ENCODE measurements at places on chromosomes 2 and 18.

DNA sequence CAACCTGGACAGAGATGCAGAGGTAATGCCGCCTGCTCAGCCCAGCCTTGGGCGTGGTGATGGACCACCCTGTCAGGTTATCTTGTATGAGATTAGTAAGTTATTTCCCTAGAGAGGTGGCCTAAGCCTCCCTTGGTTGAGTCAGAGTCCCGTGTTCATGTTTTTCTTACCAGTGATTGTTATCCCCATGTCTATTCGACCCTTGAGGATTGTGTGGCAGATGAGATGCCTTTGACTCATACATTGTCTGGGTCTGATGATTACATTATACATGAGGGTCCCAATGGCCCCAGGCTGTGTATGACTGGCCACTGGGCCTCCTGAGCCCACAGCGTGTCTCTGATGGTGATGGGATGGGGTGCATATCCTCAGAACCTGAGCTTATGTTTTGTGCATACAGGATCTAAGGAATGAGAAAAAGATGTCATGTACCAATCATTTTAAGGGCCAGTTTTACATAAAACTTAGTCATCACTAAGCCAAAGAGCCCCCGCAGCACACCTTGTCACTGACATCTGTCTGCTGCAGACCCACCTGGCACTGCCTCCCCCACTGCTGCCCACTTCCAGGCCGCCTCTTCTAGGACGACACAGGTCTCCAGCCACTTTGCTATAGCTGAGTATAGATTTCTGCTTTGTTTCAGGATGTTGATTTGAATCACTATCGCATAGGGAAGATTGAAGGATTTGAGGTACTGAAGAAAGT, 7.7 kb downstream of the PPP1R7 start:
- DNase-seq = no peak

DNA sequence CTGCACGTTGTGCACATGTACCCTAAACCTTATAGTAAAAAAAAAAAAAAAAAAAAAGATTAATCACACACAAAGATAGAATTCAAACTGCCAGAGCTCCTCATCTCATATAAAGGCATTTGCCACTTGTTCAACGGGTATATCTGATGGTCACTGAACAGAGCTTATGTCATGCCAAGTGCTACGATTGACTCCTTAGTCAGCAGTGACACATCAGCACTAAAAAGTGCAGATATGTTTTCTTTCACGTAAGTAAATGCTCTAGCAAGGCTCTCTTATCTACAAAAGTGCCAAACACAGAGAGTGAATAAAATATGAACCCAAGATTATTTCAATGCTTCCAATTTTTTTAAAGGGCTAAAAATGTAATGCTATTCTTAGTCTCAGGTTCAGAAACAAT, 1.1 kb downstream of the LMAN1 start:
- no peak for DNase-seq

DNA sequence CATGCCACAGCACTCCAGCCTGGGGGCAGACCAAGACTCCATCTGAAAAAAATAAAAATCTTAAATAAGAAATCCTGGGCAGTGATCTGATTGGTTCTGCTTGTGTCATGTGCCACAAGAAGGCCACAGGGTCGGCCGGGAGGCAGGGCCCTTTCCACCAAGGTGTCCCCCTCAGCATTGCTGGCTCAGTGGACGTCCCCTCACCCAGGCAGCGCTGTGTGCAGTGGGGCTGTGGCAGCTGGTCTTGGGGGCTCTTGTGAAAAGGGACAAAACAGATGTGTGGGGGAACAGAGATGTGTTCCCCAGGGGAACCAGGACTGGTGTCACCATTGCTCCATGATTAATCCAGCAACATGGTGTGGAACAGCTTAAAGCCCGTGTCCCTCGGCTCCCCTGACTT, 60.5 kb downstream of the HS6ST1 start:
- no peak for DNase-seq

GRCh38 chr2:74847070-74847858, 13.3 kb downstream of the HK2 start:
- DNase-seq = no peak

- no peak for DNase-seq
These were observed 140.4 kb downstream of the THSD7B start for GRCh38 chr2:136905779-136906178.

DNA sequence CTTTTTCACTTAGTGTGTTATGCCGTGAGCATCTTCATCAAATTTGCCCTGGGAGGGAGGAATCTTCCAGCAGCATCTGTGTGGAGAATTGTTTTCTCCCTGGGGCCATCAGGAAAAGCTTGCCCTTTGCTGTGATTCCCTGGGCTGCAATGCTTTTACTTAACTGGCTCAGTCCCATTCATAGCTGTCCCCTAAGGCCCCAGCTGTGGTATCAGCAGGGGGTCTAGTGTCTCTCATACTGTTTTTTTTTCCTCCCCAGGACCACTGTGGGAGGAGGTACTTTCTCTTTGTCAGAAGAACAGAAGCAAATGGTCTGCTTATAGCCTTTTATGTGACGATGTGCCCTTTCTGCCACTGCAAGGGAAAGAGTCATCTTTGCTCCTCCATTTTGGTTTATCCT, 176.8 kb upstream of the CELF4 start:
- no peak for DNase-seq

DNA sequence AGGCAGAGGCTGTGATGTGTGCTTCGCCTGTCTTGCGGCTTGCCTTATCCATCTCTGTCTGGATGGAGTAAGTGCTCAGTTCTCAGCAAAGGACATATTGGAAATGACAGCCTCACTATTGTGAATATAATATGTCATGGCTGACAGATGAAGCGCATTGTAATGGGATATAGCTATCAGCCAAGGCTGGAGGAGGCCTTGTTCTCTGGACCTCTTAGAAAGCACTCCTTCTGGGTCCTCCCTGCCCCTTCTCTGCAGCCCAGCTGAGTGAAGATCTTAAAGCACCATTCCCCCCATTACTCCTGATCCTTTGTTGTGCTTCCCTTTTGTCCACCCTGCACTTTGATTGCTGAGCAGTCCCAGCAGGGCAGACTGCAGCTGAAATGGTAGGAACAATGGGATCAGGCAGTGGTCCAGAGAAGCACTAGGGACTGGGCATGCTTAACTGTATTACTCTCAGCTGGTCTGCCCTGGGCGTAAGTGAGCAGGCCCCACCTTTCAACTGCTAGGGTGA, 265.3 kb downstream of the SETBP1 start:
- no peak for DNase-seq
